ENCODE measurements at places on chromosomes 13 and 19.

GRCh38 chr19:51652266-51652665 lies 5.6 kb upstream of the SIGLEC14 start:
- DNase-seq = no peak

- no peak for DNase-seq
These were observed 102.7 kb downstream of the LMO7 start for GRCh38 chr13:75738841-75739240.

DNA sequence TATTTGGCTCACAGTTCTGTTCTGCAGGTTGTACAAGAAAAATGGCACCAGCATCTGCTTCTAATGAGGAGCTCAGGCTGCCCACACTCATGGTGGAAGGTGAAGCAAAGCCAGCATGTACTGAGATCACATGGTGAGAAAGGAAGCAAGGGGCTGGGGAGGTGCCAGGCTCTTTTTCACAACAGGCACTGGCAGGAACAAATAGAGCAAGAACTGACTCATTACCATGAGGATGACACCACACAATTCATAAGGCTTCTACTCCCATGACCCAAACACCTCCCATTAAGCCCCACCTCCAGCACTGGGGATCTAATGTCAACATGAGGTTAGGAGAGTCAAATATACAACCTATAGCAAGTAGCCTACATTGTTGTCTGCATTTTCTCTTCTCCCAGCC lies 522.6 kb downstream of the RFC3 start:
- no peak for DNase-seq

DNA sequence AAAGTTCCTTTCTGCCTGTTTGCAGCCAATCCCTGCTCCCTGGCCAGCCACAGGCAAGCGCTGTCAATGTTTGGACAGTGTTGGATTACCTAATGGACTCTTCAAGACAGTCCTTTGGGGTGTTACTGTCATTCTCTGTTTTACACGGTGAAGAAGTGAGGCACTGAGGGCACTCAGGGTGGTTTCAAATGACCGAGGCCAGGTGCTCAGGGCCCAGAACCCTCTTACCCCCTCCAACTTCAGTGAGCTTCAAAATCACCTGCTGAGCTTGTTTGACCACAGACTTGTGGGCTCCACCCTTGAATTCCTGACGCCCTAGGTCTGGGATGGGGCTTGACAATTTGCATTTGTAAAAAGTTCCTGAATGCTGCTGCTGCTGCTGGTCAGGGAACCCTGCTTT lies 97.9 kb downstream of the GGACT start:
- peak; percentile 89 for DNase-seq

DNA sequence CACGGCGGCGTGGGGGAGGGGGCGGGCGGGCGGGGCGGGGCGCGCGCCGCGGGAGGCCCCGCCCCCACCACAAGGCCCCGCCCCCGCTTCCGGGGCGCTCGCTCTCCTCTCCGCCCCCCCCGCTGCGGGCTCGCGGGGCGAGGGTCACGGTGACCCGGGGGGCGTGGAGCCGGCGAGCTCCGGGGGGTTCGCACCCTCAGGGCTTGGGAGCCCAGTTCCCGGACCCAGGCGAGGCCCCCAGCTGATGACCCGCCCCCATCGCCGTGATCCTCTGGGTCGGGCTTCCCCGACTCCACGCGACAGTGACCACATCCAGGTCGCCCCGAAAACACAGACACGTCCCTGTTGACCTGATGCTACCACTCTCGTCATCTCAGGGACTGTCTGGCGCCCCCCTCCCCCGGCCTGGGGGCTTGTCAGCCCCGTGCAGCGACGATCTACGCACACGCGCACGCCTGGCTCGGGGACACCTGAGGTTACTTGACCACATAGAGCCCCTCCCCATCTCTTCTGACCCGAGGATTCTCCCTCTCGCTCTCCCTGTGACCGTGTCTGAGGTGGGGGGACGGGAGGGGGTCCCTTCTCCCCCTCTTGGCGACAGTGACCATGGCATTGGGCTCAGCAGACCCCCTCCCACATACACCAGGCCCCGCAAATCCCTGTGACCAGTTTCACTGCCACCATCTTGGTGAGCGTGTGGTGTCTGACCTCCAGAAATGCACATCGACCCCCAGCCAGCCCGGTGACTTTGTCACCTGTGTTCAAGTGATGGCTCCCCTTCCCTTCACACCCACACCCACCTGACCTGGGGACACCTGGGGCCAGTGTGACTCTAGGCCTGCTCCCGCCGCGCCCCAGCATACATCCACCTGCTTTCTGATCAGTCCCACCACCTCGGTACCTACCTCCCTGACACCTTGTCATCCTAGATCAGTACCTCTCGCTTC lies 670 bp downstream of the MAP2K7 start:
- no peak for DNase-seq

- DNase-seq = no peak
These were observed 450.8 kb downstream of the HS6ST3 start for GRCh38 chr13:96540670-96541069.

GRCh38 chr13:79307433-79307861 lies 98.6 kb downstream of the RBM26 start:
- no peak for DNase-seq

- DNase-seq = peak; percentile 85
These were observed 5.8 kb upstream of the ONECUT3 start for GRCh38 chr19:1747285-1748114.

GRCh38 chr13:102839462-102839861 lies 6.4 kb upstream of the ERCC5 start:
- no peak for DNase-seq

DNA sequence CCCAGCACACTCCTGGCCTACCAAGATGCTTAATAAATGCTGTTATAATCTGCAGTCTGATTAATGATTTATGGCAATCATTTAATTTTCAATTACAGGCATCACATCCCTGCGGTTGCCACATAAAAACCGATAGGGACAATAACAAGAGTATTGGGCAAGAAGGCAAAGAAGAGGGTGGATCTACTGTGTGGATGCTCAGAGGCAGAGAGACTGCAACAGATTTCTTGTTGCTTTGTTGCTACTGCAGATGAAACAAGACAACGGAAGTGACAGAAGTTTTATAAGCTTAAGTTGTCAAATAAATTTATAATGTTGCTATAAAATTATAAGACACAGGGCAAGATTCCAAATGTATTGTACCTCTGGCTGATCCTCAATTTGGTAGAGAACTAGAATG lies 154.8 kb downstream of the ABCC4 start:
- no peak for DNase-seq

DNA sequence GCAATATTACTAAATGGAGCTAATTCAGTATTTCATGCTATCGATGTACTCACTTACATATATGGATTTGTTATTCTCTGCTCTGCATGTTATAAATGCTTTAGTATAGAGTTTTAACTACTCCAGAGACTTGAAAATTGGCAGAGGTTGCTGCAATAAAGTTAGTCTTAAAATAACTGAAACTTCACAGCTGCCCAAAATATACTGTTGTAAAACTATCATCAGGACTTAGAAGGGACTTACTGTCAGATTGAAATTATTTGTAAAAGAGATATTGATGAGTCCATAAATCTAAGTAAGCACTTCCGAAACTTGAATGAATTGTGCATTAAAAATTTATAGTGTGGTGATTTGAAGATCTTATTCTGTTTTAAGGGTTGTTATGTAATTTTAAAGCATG lies 1178.2 kb upstream of the PCDH20 start:
- no peak for DNase-seq

DNA sequence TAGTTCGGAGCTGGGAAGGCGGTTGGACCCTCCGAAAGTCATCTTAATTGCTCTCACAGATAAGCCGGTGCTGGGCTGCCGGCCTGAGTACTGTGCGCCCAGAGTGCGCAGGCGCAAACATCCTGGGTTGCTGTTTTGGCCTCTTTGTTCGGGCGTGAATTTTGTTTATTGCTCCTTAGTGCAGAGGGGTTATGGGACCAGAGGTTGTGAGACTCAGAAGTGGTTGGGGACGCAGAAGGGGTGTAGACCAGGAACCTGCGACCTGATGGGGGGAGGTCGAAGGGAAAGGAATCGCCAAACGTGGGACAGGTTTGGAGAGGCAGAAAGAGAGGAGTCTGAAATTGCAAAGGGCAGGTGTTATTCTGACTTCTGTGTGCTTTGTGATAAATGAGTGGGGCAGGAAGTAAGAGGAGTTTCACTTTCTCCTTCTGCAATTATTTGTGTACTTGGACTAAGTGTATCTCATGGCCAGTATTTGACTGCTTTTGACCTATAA lies 607 bp upstream of the ZNF566 start:
- peak; percentile 96 for DNase-seq

- no peak for DNase-seq
These were observed 1.1 kb downstream of the APC2 start for GRCh38 chr19:1450735-1451731.
